ENCODE measurements at places on chromosomes 7 and 10.

- H3K36me3 ChIP-seq, result no peaks in the 10 kb centered on the region
- H3K27ac ChIP-seq, result no peak overlapping the region
- DNase-seq, result no peak
- H3K4me1 ChIP-seq, result no peaks in the 10 kb centered on the region
- peak overlapping the region; percentile 78 for H3K4me3 ChIP-seq
Measured at GRCh38 chr10:89645742-89646172, 715 bp upstream of the PANK1 start.

GRCh38 chr7:7434329-7434728 lies 101.3 kb downstream of the COL28A1 start:
- H3K4me1 ChIP-seq, result peaks cover 1% of the 10 kb centered on the region
- no peak overlapping the region for H3K27ac ChIP-seq
- H3K36me3 ChIP-seq, result no peaks in the 10 kb centered on the region
- no peak for DNase-seq
- H3K27me3 ChIP-seq, result no peaks in the 10 kb centered on the region
- H3K4me3 ChIP-seq, result no peak overlapping the region

GRCh38 chr7:93779115-93779514 lies 111.4 kb downstream of the TFPI2 start:
- DNase-seq, result no peak
- H3K36me3 ChIP-seq, result no peaks in the 10 kb centered on the region
- H3K27ac ChIP-seq, result no peak overlapping the region
- H3K4me1 ChIP-seq, result no peaks in the 10 kb centered on the region
- no peak overlapping the region for H3K4me3 ChIP-seq

DNA sequence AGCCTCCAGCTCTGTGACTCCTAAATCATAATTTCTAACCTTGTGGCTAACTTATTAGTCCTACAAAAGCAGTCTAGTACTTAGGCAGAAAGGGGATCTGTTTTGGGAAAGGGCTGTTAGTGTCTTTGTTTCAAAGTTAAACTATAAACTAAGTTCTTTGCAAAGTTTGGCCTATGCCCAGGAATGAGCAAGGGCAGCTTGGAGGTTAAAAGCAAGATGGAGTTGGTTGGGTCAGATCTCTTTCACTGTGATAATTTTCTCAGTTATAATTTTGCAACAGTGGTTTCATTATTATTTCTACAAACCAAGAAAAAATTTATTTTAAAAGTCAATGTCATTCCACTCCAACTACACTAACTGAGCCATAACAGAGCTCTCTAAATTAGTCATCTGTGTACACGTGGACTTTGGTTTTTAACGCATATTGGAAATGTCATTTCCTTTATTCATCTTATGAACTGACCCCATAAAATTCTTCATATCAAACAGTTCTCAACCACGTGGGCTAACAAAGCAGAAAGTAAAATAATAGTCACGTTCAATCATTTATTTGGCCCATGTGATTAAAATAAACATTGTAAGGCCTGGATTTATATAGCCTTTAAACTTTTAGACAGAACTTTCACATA lies 143.2 kb upstream of the C7orf33 start:
- H3K4me3 ChIP-seq, result no peak overlapping the region
- DNase-seq, result no peak
- no peaks in the 10 kb centered on the region for H3K4me1 ChIP-seq

- no peak for DNase-seq
- H3K27ac ChIP-seq, result no peak overlapping the region
- H3K4me3 ChIP-seq, result no peak overlapping the region
- H3K36me3 ChIP-seq, result no peaks in the 10 kb centered on the region
- H3K27me3 ChIP-seq, result no peaks in the 10 kb centered on the region
Measured at GRCh38 chr10:121312587-121312986, 285.7 kb downstream of the FGFR2 start.

DNA sequence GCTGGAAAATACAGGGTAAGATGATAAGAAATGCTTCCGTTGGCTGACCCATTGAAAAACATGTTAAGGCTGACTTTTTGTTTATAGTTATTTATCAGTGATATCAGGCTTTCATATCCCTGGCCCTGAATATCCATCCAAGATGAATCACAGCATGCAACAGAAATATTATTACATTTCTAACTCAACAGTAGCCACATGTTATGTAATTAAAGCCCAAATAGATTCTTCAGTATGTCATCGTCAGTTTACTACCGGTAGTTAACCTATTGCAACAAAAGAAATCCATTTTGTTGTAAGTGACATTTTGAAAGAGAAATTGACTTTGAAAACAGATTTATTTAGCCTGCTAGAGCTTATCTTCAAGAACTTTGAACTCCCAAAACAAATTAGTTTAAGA lies 354.1 kb upstream of the CELF2 start:
- H3K4me3 ChIP-seq, result no peak overlapping the region
- no peak overlapping the region for H3K27ac ChIP-seq
- no peaks in the 10 kb centered on the region for H3K27me3 ChIP-seq
- H3K4me1 ChIP-seq, result no peaks in the 10 kb centered on the region

DNA sequence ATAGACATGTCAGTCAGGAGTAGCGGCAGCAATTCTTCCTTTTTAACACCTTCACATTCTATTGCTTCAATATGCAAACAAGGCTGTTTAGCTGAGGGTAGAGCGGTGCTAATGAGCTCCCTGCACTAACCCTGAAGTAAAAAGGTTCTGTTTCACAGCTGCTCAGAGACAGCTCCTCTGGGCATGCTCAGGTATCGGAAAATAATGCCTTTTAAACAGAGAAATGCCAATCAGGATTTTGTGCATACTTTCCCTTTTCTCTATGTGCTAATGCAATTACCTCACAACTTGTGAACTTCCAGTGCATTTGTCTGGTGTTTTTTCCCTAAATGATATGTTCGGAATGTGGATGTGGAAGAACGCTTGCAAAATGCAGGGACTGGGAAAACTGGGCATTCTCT lies 307.7 kb upstream of the FZD8 start:
- no peaks in the 10 kb centered on the region for H3K27me3 ChIP-seq
- H3K36me3 ChIP-seq, result no peaks in the 10 kb centered on the region
- H3K4me3 ChIP-seq, result no peak overlapping the region
- DNase-seq, result no peak

DNA sequence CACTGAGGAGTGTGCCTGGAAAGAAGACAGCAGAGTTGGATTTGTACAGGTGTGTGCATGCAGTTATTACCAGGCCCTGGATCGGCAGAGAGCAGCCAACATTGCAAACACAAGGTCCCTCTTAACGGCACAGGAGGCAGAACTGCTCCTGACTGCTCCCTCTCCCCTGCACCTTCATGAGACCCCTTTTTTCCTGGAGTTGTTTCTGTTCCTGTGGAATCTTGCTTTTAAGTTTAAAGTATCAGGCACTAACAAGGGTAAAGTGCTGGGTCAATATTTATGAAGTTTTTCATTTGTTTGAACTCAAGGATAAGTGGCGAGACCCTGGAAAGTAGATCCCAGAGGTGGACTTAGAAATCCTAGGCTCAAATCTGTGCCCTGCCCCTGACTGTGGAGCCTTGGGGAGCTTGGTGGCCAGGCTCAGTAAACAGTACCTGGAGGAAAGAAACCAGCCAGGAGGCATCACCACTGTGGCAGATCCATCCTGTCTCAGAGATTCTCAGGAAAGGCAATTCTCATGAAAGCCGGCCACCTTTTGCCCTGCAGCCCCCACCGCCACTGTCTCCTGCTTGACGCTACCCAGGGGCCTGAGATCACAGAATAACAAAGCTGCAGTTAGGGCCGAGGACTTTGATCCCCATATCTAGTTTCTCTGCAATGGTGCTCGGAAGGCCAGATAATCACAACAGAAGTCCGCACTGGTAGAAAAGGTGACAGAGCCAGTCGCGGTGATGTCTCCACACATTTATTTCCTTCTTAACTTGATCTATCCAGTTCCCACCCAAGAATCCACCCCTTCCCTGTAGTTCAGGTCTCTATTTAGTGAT lies 36.7 kb downstream of the DDC start:
- H3K36me3 ChIP-seq, result no peaks in the 10 kb centered on the region
- H3K4me3 ChIP-seq, result no peak overlapping the region
- H3K4me1 ChIP-seq, result peaks cover 4% of the 10 kb centered on the region
- no peak for DNase-seq
- no peaks in the 10 kb centered on the region for H3K27me3 ChIP-seq
- H3K27ac ChIP-seq, result no peak overlapping the region

Measured in iPS DF 6.9 (cell line).